ENCODE measurements at places on chromosomes 2 and 18. TPM values are rescaled to one million over a fixed set of nuclear protein-coding genes. Genes with fewer than 3 reads are reported as not detected.

GRCh38 chr2:178498137-178498536 lies 17.9 kb downstream of the PLEKHA3 start:
- DNase-seq: no peak

GRCh38 chr2:174571669-174572323 lies 25.8 kb downstream of the WIPF1 start:
- DNase-seq: no peak

DNA sequence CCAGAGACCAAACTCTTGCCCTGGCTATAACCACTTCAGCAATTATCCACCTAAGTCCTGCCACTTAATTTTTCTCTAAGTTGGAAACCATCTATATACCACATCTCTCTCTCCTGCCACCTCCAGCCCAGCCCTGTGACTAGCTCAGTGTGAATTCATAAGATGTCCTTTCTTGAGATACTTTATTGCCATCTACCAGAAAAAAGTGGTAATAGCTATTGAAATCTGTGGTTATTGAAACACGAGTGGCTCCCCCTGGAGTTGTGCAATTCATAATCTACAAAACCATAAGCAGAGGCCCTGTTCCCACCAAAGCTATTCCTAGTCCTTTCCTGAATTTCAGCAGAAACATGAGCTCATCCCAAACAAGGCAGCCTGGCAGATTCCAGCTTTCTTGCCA lies 324.0 kb downstream of the TXNL1 start:
- no peak for DNase-seq

DNA sequence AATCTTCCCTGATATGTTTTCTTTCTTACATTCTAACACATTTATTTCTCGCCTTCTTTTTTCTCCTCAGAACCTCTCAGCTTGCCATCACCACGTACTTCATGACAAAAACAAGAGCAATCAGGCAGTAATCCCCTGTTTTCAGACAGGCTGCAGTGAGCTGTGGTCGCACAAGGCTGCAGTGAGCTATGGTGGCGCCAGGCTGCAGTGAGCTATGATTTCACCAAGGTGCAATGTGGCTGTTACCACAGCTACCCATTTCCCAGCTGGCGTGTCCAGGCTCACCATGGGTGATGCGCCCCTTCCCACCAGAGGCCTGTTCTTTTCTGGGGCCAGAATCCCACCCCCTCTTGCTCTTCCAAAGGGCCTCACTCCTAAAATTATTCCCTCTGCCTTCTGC lies 25.8 kb downstream of the TCF23 start:
- no peak for DNase-seq

GRCh38 chr2:63589148-63589958 lies 590 bp downstream of the MDH1 start:
- peak; percentile 23 for DNase-seq

DNA sequence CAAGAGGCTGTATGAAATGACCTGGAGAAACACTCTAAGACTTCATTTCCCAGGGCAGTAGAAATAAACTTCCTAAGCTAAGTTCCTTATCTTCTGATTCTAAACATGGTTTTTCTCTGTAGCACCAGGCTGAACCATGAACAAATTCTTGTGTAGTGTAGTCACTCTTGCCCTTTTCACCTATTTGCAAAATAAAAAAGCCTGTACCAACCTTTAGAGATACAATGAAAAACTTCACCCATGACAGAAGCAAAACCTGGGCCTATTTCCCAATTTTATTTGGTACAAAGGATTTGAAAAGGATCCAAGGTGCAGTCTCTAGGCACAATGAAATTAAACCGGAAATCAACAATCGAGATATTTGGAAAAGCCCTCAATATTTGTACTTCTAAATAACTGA lies 43.6 kb downstream of the POLR1A start:
- no peak for DNase-seq

DNA sequence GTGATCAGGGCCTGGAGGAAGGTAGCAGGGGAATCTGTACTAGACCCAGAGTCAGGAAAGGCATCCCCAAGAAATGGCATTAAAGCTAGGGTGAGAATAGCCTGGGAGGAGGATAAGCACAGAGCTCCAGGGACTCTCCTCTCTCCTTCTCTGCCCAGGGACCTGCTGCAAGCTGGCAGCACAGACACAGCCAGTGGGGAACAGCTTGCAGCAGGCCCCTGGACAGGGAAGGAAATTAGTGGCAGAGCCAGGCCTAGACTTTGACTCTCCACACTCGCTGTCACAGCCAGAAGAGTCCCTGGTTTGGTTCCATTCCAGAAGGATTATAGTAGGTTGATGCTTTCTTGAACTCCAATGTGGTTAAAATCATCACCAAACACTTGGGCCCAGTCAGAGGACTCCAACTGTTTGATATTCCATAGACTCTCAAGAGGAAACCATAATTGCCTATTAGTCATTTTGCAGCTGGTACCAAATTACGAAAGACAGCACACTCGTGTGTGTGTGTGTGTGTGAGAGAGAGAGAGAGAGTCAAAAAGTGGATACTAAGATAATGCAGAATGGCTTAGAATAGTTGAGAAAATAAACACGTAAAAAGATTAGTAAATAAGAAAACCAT lies 95.5 kb upstream of the ATP8B1 start:
- DNase-seq: no peak

- no peak for DNase-seq
Observed at GRCh38 chr2:27807476-27807875, 36.0 kb downstream of the MRPL33 start.

DNA sequence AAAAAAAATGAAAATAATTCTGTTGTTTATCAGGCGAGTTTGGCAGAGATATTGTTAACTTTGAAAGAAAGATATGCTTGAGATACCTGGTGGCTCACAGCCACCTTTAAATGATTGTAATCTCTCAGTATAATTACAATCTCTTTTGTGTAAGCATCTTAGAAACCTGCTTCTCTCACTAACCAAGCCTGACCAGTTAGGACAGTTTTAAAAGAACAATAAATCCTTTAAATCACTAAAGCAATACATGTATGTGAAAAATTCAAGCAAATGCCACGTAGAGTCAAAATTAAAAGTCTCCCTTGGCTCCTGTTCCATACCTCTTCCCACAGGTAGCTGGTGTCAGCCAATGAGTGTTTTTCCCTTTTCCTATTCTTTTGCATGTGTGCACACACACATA lies 15.7 kb upstream of the SGPP2 start:
- DNase-seq: no peak

DNA sequence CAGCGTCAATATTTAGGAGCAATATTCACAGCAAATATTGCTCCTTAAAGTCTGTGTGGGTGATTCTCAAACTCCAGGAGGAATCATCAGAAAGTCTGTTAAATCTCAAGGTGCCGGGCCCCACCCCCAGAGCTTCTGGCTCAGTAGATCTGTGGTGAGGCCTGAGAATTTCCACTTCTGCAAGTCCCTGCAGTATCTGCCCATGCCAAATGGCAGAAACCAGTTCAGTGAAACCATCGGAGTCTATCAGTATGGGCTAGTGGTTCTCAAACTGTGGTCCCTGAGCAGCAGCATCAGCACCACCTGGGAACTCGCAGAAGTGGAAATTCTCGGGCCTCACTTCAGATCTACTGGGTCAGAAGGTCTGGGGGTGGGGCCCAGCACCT lies 202.9 kb downstream of the SLC4A3 start:
- DNase-seq: no peak

- DNase-seq: no peak
Observed at GRCh38 chr2:239330836-239331235, 70.0 kb downstream of the HDAC4 start.

DNA sequence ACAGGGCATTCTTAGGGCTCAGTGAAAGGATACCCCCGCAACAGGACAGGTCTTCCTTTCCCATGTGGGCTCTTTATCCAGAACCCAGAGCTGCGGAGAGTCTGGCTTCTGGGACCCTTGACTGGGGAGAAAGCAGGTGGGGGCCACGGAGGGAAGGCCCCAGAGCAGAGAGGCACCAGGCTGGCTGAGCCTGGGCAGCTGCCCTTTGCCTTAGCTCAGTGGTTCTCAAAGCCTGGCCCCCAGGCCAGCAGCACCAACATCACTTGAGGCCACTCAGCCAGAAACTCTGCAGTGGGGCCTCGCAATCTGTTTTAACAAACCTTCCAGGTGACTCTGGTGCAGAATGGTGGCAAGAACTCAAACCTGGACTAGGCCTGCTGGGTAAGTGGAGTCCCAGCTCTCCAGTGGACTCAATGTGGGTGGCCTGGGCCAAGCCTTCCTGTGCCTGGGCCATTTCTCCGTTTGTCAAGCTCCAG lies 1.6 kb upstream of the TMEM37 start:
- DNase-seq: no peak

GRCh38 chr2:240208631-240209211 lies 68.3 kb upstream of the OTOS start:
- no peak for DNase-seq

DNA sequence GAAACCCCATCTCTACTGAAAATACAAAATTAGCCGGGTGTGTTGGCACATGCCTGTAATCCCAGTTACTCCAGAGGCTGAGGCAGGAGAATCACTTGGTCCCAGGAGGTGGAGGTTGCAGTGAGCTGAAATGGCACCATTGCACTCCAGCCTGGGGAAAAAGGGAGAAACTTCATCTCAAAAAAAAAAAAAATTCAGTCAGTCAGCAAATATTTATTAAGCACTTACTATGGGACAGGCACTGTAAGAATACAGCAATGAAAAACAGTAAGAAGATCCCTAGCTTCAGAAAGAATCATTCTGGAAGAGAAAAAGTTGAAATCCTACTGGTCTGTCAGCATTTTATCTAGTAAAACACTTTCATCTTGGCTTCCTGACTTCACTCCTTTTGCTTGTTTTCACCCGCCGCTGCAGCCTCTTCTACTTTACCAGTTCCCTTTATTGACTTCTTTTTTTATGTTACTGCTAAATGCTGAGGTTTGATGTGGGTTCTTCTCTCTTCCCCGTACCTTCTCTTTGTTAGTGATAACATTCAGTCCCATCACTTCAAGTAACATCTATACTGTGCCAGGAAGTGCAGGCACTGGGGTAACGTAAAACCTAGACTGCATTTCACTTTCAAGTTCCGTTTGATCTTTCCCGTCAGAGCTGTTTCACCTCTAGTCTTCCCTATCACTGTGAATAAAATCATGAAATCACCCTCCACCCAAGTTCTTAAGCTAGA lies 10.8 kb upstream of the TAF4B start:
- DNase-seq: no peak

DNA sequence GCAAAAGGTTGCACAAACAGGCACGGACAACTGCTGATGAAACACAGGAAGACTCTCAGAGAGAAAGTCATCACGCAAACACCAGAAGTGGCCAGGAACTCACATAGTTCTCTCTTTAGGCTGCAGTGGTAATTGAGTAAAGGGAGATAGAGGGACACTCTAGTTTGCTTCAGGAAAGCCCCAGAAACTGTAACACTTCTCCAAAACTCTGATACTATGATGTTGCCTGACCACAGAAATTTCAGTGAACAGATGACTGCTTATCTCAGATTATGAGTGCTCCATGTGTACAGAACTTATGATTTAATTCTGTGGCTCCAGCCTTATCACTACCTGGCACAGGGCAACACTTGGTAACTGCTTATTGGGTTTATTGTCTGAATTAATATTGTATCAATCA lies 311.5 kb upstream of the GYPC start:
- no peak for DNase-seq

- DNase-seq: no peak
Observed at GRCh38 chr2:188813857-188814256, 160.3 kb upstream of the COL3A1 start.

DNA sequence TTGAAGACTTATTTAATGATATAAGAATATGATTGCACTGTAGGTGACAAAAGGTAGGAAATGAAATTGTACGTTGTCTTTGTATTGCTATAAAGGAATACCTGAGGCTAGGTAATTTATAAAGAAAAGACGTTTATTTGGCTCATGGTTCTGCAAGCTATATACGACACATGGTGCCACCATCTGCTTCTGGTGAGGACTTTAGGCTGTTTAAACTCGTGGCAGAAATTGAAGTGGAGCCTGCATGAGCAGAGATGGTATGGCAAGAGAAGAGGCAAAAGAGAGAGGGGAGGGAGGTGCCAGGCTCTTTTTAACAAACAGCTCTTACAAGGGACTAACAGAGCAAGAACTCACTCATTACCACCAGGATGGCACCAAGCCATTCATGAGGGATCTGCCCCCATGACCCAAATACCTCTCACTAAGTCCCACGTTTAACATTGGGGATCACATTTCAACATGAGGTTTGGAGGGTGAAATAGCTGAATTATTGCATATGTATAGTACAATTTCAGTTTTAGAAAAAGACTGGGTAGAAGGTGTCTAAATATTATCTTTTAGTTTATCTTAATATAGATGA lies 86.8 kb downstream of the GULP1 start:
- no peak for DNase-seq

- DNase-seq: no peak
Observed at GRCh38 chr2:38032946-38033345, 43.0 kb downstream of the CYP1B1 start.

- no peak for DNase-seq
Observed at GRCh38 chr2:70068119-70068518, 19.2 kb upstream of the PCBP1 start.

DNA sequence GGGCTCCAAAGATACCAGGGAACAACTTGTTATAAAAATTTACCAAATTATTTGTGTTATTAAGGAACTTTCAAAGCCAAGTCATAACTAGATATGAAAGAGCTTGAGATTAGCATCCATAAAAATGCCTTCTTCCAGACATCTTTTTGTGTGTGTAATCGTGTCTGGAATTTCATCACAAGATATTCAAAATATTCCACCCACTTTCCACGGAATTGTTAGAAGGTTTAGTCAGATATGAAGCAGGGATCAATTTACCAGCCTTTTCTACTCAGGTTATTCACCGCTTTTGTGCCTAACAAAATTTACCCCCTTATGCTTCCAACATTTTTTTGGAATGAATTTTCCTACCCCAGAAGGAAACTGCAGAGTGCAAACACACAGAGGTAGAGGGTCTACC lies 130.2 kb upstream of the ACVR2A start:
- DNase-seq: no peak

- DNase-seq: no peak
Observed at GRCh38 chr2:191901031-191901430, 54.1 kb upstream of the CAVIN2 start.

GRCh38 chr2:98445177-98445682 lies 572 bp downstream of the INPP4A start:
- no peak for DNase-seq

- no peak for DNase-seq
Observed at GRCh38 chr2:136030406-136030805, 45.0 kb upstream of the DARS1 start.

GRCh38 chr2:215332872-215333595 lies 21.2 kb downstream of the ATIC start:
- no peak for DNase-seq

The UGT1A9 gene
- total RNA-seq: not detected

The ZNF521 gene
- total RNA-seq: 16.8 TPM

The MYL1 gene
- total RNA-seq: 0.49 TPM

The RAMP1 gene
- total RNA-seq: 428 TPM

The LIMS3 gene
- total RNA-seq: 7.0 TPM

The DCDC2C gene
- 0.66 TPM for total RNA-seq

The ANKRD29 gene
- total RNA-seq: 2.8 TPM

The CNGA3 gene
- total RNA-seq: not detected

The REG3A gene
- not detected for total RNA-seq

The RFTN2 gene
- 3.1 TPM for total RNA-seq

The LDAH gene
- 5.2 TPM for total RNA-seq

The DSG4 gene
- total RNA-seq: not detected
